Heart left ventricle (tissue), 16 donors: ENCODE measurements at places on chromosomes 3 and 15. TPM values are rescaled to one million over a fixed set of nuclear protein-coding genes. Genes with fewer than 3 reads are reported as not detected.

UROC1 gene
- polyA plus RNA-seq: not detected

DNAH12 gene
- polyA plus RNA-seq: 0.04 TPM

FRMD5 gene
- 13.3 TPM for polyA plus RNA-seq

HESX1 gene
- 0.76 TPM for polyA plus RNA-seq

ABHD14A gene
- 21.7 TPM for polyA plus RNA-seq

MESP2 gene
- not detected for polyA plus RNA-seq

NOX5 gene
- 0.04 TPM for polyA plus RNA-seq

STRIT1 gene
- polyA plus RNA-seq: 12.0 TPM

ESYT3 gene
- polyA plus RNA-seq: 0.42 TPM

MGA gene
- 5.5 TPM for polyA plus RNA-seq

GOLIM4 gene
- 31.5 TPM for polyA plus RNA-seq

IL20RB gene
- 0.50 TPM for polyA plus RNA-seq

UCN2 gene
- polyA plus RNA-seq: 0.15 TPM

SLC12A1 gene
- polyA plus RNA-seq: not detected

SCAMP5 gene
- 0.91 TPM for polyA plus RNA-seq

FBXW12 gene
- polyA plus RNA-seq: not detected

HAUS2 gene
- 18.9 TPM for polyA plus RNA-seq

CFAP100 gene
- polyA plus RNA-seq: not detected

LSMEM2 gene
- polyA plus RNA-seq: 1.3 TPM

GNAT1 gene
- polyA plus RNA-seq: not detected

FETUB gene
- not detected for polyA plus RNA-seq

SLC22A13 gene
- 0.07 TPM for polyA plus RNA-seq

THRB gene
- polyA plus RNA-seq: 11.1 TPM

MCCC1 gene
- polyA plus RNA-seq: 47.5 TPM
